NCI-H187 treated with DMSO at 0.1 percent for 48 hours (cell line): ENCODE measurements at places on chromosomes 5 and 9.

- DNase-seq = no peak
Measured at GRCh38 chr5:19565466-19565865, 422.5 kb downstream of the CDH18 start.

DNA sequence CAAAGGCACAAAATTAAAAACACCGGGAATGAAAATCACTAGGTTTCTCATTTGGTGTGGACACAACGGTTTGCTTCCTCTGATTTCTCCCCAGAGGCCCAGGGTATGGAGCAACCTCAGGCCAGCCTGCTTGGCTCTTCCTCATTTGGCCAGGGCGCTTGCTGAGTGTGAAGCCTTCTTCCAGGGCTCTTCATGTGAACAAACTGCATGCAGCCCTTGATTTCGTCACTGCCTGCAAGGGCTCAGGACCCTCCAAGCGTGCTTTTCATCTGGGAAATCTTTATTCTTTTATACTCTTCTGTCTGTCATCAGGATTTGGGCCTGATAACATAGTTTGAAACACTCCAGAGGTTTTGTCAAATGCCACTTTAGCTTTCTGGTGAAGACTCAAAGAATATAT, 122.6 kb upstream of the KLF4 start:
- DNase-seq = no peak

GRCh38 chr5:149618581-149619248, 37.4 kb downstream of the ARHGEF37 start:
- DNase-seq = no peak

GRCh38 chr5:88045931-88046461, 222.6 kb downstream of the TMEM161B start:
- DNase-seq = no peak

DNA sequence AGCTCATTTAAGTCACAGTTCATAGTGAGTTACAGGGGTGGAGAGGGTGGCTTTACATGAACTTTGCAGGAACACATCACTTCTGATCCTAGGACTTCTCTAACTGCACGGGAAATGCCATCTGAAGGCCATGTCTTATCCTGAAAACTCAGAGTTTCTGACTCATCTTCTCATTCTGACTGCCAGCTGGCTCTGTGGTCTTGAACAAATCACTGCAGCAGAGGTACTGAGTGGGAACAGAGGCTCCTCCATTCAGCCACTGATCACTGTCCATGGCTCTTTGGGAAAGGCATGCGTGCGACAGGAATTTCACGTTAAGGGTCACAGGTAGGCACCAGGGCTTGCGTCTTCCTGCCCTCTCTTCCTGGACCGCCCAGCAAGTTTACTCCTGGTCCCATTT, 114.6 kb upstream of the LRRTM2 start:
- DNase-seq = no peak

- peak; percentile 51 for DNase-seq
Measured at GRCh38 chr5:6190838-6191237, 187.5 kb downstream of the MED10 start.

DNA sequence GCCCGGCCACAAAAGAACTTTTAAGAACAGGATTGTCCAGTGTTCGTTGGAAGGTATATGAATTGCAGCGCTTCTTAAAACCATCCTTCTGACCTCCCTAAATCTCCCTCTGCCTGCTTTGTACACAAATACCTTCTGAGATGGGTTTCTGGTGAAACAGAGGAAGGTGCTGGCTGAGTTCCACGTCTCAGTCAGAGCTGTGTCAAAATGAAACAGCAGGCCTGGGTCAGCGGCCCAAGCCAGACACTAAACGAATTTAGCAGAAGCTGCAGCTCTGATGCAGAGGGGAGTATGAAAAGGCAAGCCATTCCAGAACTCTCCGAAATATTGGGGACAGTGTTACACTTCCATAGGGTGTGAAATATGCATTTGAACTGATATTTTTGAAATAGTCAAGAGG, 37.8 kb upstream of the CRB2 start:
- no peak for DNase-seq

DNA sequence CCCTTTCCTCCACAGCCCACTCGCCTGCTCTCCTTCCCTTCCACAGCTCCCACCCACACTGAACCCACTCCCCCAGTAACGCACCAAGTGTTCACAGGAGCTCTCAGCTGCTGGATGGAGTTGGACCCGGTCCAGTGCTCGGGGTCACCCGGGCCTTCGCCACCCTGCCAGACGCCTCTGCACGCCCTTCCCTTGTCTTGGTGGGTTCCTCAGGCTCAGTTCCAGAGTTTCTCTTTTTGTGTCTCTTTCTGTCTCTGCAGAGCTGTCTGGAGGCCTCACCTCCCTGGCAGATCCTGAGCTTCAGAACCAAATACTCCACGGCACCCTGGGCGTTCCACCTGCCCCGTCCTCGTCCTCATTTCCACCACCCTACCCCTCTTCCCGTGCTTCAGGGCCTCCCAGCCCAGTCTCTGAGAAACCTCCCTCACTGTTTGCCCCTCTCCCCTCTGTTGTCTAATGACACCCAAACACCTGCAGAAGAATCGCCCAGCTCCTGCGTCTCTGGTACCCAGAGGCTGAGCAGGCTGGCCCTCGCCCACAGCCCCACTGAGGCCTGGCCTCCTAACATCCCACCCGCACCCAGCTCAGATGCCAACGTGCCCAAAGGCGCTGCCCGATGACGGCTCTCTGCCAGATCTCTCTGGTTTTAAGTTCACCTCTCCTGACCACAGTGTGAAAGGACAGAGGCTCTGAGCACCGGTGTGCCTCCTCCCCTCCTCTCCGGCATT, 74.3 kb downstream of the COL23A1 start:
- DNase-seq = no peak

DNA sequence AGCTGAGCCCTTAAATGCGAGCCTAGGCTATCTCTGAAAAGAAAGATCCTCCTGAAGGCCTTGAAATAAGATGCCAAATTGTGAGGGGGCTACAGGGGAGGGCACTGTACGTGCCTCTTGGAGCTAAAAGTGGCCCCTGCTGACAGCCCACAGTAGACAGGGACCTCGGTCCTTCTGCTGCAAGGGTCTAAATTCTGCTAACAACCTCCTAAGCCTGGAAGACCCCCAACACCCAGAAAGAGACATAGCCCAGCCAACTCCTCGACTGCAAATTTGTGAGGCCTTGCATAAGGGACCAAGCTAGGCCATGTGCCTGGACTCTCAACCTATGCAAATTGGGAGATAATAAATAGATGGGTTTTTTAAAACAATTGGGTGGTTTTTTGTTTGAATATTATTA, 54.7 kb downstream of the UBE2QL1 start:
- no peak for DNase-seq

DNA sequence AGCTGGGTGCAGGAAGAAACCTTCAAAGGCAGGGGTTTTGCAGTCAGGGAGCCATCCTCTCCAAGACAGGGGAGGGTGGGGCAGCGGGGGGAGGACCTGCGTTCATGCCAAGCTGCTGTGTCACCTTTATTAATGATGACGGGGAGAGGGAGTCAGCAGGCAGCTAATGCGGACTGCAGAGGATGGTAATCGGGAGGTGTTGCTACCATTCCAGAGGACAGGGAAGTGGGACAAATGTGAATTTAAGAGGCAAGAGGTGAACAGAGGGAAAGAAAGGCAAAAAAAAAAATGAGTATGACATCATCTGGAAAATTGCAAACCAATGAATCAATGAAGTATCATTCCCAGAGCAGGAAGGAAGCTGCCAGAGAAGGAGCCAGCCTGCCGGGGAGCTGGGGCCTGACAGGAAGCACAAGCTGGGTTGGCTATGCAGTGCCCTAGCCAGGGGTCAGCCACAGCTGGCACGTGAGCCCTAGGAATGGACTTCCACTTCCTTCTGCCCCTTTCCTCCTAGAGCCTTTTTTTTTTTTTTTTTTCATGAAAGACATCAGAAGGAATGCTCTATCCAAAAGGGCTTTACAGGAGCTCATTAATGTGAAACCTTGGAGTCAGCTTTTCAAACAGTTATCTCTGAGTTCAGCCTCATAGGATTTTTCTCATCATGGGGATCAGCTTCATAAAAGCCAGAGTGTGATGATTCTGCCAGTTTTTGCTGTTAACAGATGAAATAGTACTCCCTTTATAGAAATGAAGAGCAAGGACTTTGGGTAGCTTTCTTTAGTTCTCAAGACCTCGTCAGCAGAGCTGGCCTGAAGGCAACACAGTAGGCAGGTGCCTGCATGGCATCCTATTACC, 9.2 kb downstream of the INSYN2B start:
- no peak for DNase-seq

GRCh38 chr5:143121135-143121475, 282.4 kb downstream of the NR3C1 start:
- DNase-seq = no peak

DNA sequence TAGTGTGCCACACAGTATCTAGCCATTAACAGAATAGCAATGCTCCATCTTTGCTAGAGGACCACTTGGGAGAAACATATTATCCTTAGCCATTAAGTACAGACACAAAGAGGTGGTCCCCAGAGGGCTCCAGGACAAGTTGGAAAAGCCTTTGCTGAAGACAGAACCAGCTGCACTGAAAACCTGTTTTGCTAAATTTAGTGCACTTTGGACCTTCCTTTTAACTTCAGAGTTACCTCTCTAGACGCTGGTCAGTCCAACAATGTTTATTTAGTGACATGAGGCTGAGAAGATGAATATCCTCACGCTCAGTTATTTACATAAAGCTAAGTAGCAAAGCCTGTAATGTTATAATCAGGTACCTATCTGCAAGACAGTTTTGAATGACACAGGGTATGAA, 265.0 kb upstream of the ZNF608 start:
- DNase-seq = no peak

GRCh38 chr5:11302663-11303062, 541.6 kb upstream of the DAP start:
- no peak for DNase-seq

DNA sequence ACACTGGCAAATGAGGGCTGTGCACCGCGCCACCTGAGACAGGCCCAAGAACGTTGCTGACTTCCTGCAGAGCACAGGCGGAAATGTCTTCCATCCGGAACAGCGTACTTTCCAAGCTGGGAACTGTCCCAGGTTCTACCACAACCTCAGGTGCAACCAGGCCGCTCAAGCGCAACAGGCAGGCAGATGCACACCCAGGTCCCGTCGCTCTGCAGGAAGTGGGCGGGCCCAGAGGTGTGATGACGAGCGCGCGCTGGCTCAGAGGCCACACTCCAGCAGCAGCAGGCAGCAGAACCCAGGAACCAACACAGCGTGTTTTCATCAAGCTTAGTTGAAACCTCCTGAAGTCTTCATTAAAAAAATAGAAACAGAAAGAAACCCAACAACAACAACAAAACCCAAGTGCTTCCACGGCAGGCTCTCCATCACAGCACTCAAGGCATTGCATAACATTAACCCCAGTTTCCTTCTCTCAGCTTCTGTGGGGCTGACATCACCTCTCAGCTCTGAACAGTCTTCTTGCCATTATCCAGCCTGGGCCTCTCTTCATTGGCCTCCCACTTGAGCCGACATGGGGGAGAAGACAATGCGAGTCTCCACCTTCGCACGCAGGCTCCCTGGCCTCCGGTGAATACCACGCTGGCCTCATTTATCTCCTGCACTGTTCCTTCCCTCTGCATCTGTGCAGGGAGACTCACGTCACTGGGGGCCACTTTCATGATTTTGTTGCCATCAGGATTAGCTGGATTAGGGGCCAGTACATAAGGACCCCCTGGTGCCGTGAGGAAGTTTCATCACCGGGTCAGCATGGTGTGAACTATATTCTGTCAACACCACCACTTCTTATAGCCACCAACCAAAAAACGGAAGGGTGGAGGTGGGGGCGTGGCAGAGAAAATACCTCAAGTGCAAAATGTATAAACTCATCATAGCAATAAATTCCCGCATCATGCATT, 22.1 kb downstream of the PTCH1 start:
- DNase-seq = no peak

- no peak for DNase-seq
Measured at GRCh38 chr5:176415952-176416924, at the start of gene CLTB. Gene CLTB, minus strand, starts transcription at chr5:176416539. Its CDS starts 176 bp downstream, at chr5:176416363.

DNA sequence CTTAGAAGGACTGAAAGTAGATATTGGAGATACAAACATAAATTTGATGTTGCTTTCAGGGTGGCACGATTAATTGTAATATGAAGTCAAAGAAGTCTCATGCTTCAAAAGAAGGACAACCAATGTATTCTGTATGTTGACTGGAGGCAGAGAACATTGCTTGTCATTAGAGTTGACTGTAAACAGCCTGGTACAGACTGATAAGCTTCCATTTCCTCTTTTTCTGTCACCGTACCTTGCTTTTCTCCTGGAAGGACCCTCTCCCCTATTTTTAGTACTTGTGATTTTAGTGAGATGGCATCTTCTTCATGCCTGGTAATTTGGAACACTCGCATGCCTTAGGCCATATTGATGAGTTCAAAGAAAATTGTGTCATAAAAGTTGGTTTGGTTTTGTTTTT, 809.4 kb downstream of the PRELID2 start:
- no peak for DNase-seq

- DNase-seq = no peak
Measured at GRCh38 chr9:130128251-130128650, 44.0 kb upstream of the NCS1 start.

DNA sequence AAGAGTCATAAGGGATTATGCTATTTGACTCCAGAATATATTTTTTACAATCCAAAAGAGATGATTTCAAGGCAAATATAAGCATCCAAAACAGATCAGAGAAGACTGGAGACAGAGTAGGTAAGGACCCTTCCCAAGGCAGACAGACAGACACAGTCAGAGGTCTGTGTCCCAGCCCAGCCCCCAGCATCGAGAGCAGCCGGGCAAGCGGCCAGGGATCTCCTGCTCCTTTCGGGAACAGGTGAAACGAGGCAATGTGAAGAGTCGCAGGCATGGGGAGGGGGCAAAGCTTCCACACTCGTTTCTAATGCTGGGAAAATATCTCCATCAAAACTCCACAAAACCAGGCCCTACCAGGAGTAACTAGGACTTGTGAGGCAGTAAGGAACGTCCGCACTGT, 5.8 kb downstream of the PAEP start:
- no peak for DNase-seq

DNA sequence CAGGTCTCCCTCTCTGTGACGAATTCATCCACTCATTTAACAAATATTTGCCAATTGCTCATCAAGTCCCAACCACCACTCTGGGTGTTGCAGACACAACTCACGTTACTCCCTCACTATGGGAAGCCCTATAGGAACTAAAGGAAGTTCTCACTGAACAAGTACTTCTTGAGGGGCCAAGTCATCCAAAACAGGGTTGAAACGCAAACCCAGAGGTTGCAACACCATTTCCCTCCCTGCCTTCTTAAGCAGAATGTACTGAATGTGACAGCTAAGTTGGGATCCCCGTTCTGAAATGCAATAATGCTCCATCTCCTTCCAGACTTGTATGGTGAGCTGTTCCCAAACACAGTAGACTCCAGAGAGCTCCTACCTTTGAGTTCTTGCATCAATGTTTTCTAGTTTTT, 34.3 kb downstream of the EPB41L4B start:
- no peak for DNase-seq
